ENCODE measurements at places on chromosomes 11 and 22.

- no peak for DNase-seq
Observed at GRCh38 chr22:32542677-32543357, 68.2 kb downstream of the FBXO7 start.

DNA sequence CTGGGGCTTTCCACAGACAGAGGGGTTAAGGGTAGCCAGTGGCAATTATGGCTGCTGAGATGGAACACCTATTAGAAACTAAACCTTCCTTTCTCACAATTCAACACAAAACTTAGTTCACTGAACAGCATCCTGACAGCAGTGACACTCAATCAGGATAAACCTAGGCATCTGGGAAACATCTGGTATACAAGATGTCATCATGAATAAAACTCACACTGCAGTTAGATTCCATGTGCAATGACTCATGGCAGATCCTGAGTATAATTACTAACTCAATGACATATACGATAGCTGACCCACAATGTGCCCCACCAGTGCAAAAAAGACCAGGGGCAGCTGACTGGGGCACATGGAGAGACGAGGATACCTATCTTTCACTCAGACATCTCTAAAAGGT, 17.7 kb downstream of the RBFOX2 start:
- no peak for DNase-seq

DNA sequence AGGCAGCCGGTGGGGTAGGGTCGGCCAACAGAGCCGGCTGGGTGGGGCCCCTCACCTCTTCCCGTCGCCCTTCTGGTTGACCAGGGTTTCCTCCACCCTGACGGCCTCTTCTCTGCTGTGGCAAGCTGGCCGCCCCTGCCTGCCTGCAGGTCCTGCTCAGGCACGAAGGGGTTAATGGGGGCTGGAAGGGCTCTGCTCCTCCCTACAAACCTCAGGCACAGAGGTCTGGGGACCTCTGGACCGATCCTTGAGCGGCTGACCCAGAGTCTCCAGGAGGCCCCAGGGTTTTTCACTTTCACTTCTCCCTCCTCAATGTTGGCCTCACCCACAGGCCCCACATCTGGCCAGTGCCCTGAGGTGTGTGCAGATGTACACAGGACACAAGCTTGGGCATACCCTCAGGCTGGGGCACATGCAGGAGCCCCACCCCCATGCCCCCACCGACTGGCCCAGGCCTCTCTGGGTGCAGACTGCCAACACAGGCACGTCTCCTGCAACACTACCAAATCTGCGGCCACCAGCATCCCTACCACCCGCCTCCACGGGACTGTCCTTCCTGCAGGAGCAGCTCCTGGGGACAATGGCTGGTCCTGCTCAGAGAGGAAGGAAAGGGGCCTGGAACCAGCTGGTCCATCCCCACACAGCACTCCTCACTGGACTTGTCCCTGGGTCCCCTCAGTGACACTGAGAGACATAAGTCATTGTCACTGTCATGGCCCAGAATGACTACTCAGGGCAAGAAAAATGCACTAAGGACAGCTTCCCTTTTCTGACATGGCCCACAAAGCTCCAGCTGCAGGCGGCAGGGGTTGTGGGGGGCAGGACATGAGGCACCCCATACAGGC, 3.2 kb upstream of the TBX1 start:
- DNase-seq, result no peak

DNA sequence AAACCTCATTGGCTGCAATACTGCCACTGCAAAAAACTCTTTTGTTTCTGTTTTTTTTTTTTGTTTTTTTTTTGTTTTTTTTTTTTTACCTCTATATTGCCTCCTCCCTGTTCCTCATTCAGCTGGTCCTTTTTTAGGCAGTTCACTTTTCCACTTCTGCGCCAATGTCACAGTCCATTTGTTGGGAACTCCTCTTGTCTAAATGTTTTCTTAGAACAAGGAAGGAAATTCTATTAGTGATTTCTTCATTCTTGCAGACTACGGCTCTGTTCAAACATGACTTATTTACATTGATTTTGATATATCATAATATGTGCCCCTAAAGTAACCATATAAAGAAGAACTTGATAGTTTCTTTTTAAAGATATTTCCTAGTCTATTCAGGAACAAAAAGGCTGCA, 2.9 kb downstream of the FAM118B start:
- no peak for DNase-seq

DNA sequence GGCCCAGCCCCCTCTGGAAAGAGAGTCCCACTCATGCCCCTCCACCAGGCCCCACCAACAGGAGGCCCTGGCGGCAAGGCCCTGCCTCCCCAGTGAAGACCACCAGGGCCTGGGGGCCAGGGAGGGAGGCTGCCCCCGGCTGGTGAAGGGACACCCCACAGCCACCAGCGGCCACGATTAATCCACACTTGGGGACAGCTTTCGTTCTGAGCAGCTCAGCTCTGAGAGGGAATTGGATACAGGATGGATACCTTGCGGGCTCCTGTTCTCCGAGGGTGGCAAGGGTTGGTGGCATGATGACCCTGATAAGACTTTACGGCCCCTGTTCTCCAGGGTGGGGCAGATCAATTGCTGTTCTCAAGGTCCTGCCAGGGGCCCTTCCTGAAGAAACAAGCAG, 6.9 kb upstream of the NLRP6 start:
- DNase-seq, result no peak

DNA sequence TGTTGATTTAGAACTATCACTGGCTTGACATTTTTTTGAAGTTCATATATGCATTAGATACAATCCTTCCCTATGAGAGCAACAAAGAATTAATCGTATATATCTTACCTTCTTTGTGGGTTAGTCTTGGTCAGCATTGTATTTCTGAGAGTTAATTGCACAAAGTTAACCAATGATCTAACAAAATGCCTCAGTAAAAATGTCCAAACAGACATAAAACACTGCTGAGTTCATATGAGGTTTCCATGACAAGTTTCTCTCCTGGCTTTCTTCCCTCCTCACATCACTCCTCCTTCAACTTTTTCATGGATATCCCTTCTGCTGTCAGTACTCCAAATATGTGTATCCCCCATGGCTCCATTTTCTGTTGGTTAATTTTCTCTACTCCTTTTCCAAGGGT, 9.0 kb downstream of the MAP6 start:
- no peak for DNase-seq

DNA sequence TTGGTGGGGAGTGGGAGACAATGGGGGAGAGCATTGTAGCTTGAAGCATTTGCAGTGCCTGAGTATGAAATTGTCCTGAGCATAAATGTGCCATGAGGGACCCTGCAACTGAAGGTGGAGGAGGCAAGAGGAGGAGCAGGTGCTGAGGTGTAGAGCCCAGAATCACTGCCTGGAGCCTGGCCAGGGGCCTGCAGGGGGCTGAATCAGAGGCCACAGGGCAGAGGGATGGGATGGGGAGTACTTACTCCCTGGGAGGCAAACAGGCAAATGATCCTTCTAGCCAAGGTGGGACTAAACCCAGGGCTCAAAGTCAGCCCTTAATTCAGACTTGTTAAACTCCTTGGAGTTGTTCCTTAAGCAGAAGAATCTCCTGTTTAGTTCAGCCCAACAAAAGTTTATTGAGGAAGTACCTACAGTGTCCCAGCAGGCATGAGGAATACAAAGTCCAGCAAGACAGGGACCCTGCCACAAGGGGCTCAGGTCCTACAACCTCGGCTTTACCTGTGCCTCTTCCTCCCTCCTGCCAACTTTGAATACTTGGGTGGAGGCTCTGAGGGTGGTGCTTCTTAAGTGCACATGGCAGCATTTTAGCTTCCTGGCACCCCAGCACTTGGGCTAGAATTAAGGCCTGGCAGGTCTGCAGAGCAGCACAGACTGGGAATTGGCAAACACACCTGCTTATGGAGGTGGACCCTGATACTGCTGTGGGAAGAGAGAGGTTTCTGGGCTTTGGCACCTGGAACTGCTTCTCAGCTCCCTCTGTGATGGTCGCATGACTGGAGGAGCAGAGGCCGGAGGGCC, 20.0 kb downstream of the MICAL2 start:
- DNase-seq, result no peak

DNA sequence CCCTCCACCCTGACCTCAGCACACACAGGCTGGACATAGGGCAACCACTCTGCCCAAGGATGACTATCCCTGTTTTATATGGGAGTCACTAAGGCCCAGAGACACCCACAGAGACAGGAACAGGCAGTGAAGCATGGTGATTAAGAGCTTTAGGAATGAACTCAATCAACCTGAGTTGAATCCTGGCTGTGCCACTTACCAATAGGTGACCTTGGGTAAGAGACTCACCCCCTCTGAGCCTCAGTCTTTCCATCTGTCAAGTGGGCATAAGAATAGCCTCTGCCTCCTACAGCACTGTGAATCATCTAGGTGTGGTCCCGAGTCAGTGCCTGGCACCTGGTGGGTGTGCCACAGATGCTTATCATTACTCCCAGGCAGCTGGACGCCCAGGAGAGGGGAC, 6.8 kb downstream of the CRYBB1 start:
- no peak for DNase-seq

DNA sequence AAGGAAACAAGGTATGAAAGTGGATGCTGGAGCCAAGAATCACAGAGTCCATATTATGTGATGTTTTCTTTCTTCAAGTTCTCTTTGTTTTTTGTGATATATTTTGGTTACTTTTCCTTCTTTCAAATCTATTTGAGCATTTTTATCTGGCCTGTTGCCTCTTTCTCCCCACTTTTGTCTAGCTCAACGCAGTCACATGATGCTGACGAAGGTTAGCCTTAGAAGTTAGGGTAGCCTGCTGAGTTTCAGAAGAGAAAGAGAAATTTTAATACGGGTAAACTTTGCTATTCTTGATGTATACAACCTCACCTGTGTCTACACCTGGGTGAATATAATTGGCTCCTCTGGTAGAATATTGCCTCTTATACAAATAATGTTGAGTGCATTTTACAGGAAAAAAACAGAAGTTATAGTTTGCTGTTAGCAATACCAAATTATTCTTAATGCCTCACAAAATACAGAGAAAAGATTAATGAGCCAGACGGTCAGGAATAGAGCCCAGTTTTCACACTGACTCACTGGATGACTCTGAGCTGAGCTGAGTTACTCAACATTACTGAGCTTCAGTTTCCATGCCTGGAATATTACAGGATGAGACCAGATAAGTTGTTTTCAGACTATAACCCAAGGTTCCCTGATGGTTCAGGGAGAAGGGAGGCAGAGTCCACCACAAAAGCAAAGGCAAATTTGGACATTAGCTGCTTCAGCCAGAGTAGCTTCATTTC, 161.6 kb upstream of the BDNF start:
- DNase-seq, result peak; percentile 27

GRCh38 chr22:46993633-46994032, 231.2 kb downstream of the TBC1D22A start:
- DNase-seq, result no peak

- DNase-seq, result peak; percentile 34
Observed at GRCh38 chr11:70456921-70457532, 58.7 kb downstream of the CTTN start.

GRCh38 chr11:66421492-66422205, 814 bp downstream of the NPAS4 start:
- peak; percentile 91 for DNase-seq

DNA sequence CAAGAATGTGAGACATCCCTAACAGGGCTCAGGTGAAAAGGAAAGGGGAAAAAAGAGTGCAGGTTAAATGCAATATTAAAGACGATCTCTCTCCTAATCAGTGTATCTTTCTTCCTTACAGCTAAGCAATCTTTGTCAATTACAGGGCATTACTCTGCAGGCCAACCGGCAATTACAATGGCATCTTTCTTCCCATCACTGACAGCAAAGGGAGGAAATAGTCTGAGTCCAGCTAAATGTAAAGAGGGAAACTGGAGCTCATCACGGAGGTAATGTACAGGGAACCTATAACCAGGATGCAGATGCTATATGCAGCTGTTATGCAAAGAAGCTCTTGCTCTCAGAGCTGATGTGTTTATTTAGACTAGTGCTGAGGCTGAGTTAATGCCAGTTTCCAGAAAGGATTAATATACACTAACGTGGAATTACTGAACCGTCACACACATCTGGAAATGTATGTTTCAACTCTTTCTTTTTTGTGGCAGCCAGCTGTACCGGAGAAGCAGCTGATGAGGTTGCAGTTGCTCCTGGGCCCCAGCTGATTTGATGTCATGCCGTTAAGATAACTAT, 121.6 kb downstream of the KIRREL3 start:
- DNase-seq, result no peak

- peak; percentile 91 for DNase-seq
Observed at GRCh38 chr11:68903288-68904247, at the start of the genes IGHMBP2 and MRPL21. Gene IGHMBP2 (plus strand): TSS chr11:68903891. CDS start chr11:68903953, 62 bp downstream. Gene MRPL21 (minus strand): TSS chr11:68903832. CDS start chr11:68903810, 22 bp downstream.

DNA sequence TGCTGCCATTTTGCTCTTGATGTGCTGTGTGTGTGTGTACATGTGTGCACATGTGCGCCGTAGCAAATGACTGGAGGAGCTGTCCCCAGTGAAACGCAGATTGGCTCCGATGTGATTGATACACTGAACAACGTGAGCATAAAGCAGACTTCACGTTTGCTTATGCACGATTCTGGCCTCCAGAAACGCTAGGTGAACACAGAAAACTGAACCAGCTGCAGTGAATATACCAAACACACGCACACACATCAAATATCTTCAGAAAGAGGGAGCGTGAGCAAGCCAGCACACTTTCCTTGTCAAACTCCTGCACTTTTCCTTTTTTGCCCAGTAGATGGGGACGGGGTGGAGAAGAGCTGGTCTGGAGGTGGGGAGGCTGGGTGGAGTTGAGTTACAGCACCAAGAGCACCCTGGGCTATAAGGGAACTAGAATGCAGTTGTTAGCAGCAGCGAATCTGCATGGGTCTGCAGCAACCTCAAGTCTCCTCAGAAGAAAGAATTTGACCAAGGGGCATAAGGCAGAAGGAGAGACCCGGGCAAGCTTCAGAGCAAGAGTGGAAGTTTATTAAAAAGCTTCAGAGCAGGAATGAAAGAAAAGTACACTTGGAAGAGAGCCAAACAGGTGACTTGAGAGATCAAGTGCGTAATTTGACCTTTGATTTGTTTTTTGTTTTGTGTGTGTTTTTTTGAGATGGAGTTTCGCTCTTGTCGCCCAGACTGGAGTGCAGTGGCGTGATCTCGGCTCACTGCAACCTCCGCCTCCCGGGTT, 77.8 kb upstream of the CADM1 start:
- peak; percentile 60 for DNase-seq
